GM13976 (cell line): ENCODE measurements at places on chromosomes 5 and 9.

DNA sequence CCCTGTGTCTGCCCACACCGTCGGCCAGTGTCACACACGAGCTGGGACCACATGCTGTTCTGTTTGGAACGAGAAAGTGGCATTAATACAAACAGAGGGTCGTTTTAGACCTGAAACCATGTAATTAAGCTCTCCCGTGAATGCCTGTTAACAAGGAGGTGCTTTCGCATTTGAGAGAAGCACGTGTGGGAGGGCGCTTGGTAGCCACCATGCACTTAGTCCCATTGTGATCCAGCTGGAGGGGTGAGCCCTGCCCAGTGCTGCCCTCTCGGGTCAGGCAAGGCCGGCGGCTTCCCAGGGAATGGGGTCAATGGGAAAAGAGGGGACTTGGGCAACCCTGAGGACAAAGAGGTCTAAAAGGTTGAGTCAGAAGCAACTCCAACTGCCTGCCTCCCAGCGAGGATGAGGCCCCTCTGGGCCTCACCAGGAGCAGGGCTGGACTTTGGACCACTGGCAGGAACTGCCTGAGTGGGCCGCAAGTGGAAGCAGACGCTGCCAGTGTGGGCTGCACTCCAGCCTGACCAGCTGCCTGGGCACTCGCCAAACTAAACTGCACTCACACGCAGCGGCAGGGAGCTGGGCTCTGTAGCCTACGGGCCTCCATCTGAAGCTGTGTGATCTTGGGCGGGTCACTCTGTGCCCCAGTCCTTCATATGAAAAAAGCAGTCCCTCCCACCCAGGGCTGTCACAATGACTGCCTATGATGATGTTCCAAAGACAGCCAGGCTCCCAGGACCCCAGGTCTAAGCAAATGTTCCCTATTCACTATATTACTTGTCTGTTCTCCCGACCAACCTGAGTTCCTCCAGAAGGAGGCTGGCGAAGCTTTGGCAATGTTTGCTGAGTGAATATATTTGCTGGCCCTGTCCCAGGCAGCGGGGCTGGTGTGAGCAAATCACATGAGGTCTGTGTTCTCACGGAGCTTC lies 195.7 kb downstream of the CDK5RAP2 start:
- no peak for DNase-seq

DNA sequence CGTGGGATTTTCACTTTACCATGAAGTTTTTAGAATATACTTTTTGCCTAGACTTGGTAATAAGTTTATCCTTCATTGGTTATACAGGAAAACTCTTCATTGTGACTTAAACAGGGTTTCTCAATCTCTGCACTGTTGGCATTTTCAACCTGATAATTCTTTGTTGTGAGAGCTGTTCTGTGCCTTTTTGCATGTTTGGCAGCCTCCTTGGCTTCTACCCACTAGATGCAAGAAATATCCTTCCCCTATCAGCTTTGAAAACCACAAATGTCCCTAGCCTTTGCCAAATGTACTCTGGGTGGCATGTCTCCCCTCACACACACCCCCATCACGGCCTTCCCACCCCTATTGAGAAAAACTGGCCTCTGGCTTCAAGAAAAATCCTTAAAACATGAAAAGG lies 180.9 kb downstream of the ESM1 start:
- no peak for DNase-seq

GRCh38 chr5:58048185-58048925 lies 411.5 kb downstream of the PLK2 start:
- no peak for DNase-seq

- DNase-seq = no peak
These were observed 102.1 kb upstream of the DMRT1 start for GRCh38 chr9:739362-739761.

DNA sequence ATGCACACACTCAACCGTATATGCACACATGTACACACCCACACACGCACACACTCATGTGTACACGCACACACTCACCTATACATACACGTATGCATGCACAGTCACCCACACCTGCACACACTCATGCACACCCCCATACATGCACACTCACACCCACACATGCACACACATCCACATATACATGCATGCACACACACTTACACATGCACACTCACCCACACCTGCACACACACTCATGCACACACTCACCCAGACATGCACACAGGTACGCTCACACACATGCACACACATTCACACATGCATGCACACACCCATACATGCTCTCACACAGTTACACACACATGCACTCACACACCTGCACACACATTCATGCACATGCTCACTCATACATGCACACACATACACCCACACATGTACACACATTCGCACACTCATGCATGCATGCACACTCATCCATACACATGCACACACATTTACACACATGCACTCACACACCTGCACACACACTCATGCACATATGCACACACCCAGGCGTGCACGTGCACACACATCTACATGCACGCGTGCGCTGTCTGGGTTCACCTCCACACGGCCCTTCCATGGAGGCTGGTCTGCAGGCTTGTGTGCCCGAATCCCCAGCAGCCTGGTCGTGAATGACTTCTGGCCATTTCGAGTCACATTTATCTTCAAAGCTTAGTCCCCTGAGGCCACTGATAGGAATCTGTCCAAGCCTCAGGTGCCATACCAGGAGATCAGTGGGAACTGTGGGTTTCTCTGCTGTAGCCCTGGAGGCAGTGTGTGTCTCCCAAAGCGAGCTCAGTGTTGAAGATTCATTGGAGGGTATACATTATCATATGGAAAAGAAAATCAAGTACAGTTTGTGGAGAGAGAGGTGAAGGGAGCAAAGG lies 103.0 kb downstream of the COL5A1 start:
- DNase-seq = no peak

- no peak for DNase-seq
These were observed 1865.3 kb upstream of the CDH9 start for GRCh38 chr5:28903643-28904042.

GRCh38 chr9:135065804-135066203 lies 21.7 kb upstream of the OLFM1 start:
- no peak for DNase-seq

GRCh38 chr9:75644649-75645048 lies 245.8 kb upstream of the PCSK5 start:
- no peak for DNase-seq

GRCh38 chr9:126472198-126472947 lies 141.4 kb upstream of the LMX1B start:
- DNase-seq = no peak

DNA sequence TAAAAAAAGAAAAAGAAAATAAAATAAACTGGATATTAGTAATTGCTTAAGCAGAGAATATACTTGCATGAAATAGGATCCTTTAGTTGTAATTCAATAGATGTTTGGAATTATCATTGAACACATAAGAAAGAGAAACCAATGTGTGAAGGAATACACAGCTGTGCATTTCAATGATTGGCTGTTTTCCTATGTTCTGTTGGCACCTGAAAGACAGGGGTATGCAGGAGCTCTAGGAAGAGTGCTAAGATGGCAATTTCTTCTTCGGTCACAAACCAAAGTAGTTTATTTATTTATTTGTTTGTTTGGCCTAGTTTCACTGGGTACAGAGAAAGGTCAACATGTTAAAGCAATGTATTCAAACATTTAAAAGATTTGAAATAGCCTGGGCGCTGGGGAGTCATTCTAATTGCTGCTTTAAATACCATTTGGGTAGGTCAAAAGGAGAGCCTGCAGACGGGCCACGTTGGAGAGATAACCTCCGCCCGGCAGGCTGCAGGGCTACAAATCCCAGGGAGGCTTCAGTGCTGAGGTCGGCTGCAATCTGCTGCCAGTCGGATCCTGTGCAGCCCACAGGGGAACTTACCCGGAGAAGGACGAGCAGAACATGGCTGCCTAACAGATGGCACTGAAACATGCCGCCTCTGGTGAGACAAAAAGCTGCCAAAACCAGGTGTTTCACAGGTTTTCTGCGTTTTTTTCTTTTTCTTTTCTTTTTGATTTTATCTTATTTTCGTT lies 154.2 kb upstream of the TYRP1 start:
- no peak for DNase-seq

DNA sequence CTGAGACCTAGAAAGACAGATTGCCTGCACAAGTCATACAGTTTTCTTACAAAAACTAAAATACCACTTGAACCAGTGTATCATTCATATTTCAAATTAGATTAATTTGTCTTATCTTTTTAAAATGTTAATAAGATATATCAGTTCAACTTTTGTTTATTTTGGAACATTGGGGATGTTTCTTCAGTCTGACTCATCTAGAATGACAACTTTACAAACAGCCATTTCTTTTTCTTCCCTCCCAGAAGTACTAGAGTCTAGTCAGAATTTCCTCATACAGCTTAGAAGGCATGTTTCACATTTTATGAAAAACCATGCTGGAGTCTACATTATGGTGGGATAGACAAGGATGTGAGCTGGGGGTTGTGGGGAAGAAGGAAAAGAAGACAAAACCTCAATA lies 262.5 kb downstream of the NFIB start:
- DNase-seq = no peak

DNA sequence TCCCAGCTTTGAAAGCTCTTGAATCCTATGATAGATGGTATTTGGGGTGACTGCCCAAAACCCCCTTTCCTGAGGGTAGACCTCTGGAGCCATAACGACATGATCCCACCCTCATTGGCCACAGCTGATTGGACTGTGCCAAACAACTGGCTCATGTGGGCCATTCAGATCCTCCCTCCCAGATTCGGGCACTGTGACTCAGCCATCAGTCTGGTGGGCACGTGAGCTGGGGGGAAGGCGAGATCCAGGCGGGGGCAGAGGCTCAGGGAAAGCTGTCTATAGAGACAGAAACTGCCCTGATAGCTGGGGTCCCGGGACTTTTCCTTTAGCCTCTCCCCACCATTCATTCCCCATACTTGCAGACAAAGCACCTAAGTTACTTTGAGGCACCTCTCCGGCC lies 15.1 kb upstream of the NCS1 start:
- no peak for DNase-seq

DNA sequence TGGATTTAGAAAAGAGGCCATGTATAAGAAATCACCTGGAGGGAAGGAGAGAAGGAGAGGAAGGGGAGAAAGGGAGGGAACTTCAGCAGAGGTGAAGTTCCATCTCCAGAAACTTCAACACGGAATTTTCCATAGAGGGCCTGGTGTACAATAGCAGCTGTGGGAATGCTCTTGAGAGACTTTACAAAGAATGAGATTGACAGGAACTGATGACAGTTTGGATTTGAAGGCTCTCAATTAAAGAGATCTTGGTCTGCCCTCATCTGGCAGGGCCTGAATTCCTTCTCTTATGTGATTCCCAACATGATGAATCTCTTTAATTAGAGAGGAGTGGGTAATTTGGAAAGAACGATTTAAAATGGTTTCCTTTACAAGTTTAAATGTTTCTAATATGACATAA lies 143.5 kb downstream of the MLLT3 start:
- DNase-seq = no peak

- DNase-seq = no peak
These were observed 7.4 kb upstream of the FBXL7 start for GRCh38 chr5:15492545-15492944.

DNA sequence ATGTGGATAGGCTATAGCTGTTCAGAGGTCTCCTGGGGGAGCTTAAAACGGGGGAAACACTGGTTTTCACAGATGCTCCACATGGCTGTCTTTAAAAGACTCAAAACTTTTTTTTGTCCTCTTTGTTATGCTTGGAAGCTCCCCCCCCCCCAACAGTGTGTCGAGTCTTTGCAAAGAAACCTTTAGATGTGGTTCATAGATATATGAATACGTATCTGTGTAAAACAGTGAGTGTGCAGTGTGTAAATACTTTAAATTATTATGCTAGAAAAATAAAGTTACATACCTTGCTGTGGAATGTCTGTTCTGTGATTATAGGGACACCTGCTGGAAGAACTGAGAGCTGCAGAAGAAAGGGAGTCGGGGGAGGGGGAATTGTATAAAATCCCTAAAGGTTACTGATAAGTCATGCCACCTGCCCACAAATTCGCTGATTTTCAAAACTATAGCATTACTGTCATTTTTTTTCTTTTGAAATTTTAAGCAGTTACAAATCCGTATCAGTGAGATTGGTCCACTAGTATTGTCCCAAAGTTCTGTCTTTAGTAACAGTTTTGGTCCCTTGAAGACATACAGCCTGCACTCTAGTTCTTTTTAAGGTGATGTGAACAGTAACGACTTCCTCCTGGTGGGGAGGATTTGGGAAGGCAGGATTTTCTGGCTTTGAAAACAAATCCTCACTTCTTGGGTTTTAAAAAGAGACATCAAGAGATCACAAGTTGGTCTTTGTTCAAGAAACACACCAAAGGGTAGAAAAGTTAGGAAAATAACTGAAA lies 22.9 kb downstream of the RGMB start:
- peak; percentile 69 for DNase-seq
